Foreskin fibroblast (primary cell): ENCODE measurements at places on chromosomes 3 and 15.

DNA sequence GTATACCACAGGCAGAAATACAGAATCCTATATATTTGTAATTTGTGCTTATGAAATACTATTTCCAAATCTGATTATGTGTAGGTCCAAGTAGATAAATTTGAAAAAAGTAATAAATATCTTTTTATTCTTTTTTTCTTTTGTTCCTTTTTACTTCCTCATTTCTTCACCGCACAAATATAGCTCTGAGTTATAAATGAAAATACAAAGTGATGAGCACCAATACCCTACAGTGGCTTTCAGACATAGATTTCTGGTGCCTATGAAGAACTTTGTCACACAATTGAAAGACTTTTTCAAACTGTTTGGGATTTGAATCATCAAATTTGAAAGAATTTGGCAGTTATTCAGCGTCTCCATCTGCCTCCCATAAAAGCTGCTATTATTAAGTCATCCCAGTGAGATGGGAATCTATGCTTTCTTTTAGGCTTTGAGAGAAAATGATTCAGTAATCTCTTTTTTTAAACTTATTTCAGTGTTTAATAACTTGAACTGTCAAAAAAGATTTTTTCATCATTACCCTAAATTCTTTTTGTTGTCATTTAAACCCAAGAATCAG is 363.6 kb upstream of the GOLIM4 start:
- DNase-seq = peak; percentile 65

GRCh38 chr3:190059242-190059590 is 61.5 kb downstream of the P3H2 start:
- DNase-seq = peak; percentile 42

DNA sequence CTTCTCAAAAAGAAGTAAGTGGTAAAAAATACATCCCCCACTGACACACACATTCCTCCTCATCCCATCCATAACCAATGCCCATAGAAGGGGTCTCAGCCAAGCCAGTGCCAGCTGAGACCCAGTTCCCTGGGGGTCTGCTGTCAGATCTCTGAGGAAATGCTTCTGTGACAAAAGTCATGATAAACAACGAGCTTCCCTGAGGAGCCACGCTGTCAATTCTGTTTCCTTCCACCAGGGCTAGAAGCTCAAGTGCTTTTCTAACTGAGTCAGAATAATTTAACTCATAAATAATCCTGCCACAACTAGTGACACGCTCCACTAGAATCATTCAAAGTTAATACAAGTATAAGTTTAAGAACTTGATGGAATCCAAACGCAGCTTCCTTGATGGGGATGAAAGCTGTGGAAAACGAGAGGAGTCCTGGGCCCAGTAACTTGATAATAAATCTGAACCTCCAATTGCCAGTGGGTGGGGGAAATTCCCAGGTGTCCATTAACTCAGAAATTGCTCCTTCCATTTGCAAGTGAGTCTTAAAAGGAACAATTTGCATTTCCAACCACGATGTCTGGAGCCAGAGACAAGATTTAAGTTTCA is 348.7 kb upstream of the LMCD1 start:
- no peak for DNase-seq

DNA sequence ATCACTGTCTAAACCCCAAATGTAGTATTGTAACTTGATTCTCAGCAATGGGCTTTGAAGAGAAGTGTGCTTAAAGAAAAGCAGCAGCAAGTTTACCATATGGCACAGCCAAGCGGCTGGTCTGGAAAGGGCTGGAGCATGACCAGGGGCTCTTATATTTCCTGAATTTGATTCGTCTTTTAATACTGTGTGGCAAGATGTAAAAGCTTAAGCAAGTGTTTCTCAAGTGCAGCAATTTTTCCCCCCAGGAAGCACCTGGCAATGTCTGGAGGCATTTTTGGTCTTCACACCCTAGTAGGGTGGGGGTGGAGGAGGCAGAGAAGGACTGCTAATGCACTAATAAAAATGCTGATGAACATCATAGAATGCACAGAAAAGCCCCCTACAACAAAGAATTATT is 397.9 kb downstream of the NTRK3 start:
- no peak for DNase-seq

DNA sequence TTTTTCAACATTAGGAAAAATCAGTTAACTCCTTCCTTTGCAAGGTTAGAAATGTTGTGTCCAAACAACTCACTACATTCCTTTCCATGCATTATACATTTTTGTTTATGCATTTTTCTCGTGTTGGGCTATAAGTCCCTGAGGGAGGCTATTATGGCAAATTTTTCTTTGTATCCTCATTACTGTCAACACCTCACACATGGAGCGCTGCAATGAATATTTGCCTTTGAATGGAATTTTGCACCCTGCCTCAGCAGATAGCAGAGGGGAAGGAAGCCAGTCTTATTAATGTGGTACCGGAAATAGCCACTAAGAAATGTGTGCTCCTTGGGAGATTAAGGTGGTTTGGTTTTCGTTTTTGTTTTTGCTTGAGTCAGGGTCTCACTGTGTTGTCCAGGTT is 134.7 kb downstream of the THSD4 start:
- no peak for DNase-seq

DNA sequence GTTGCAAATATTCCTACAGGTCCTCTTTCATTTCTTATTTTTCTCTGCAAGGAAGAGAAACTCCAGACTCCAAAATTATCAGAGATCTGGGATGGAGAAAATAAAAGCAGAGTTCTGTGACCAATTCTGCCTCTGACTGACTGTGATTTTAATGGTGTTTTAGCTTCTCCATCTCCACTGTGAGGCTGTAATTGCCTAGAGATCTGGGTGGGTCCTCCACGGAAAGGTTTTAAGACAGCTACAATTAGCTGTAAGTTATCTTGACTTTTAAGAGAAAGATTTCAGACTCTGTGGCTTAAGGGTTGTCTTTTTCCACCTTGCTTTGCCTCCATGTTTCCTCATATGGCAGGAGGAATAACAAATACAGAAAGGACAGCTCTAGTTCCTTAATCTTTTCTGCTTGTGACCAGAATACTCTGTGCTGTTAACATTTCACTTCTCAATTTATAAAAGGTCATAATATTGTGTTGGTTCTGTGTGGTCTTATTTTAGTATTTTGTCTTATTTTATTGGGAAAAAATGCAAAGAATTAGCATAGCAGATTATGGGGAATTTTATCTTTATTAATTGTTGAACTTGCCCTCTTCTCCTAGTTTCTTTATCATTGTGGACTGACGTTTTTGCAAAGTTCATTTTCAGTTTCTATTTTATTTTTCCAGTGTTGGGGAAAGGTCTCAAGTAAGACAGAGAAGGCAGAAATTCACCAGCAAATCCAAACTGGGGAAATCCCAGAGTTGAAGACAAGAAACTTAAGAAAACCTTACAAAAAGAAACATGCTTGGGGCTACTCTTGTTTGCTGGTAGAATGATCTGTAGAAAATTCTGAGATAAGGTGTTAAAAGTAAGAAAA is 157.9 kb downstream of the RAP2B start:
- DNase-seq = no peak

- DNase-seq = no peak
Measured at GRCh38 chr3:77055841-77056341, 16.0 kb downstream of the ROBO2 start.

DNA sequence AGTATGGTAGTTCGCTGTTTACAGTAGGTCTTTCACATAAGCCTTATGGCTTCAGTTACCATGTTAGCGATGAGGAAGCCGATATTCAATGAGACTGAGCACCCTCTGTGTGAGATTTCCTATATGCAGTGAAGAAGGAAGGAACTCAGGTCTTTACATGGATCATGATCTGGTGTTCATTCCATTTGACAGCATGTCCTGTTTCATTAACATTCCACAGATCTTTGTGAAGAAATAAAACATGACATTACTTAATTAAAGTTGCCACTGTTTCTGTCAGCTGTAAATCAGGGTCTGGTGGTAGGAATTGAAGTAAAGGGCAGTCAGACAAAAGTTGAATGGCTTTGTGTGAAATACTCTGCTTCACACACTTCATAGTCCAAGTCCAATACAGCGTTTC is 768.6 kb downstream of the ZPLD1 start:
- no peak for DNase-seq

GRCh38 chr3:182782149-182782548 is 11.2 kb upstream of the ATP11B start:
- no peak for DNase-seq

DNA sequence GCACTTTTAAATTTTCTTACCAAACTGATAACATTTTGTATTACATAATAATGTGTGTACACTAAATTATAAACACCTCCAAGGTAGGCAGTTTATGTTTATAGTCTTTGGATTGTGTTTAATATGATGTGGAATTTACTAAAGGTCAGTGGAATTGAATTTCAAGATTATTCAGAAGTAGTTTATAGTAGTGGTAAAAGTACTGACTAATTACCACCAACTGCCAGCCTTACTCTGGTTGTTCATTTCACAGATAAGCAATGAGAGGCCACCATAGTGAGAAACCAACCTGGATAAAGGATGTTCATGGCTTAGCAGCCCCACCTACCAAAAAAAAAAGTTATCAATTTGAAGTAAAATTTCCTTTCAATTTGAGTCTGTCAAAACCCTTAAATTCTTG is 54.0 kb upstream of the EIF5A2 start:
- no peak for DNase-seq

- no peak for DNase-seq
Measured at GRCh38 chr3:183775781-183776180, 49.6 kb downstream of the MAP6D1 start.

- no peak for DNase-seq
Measured at GRCh38 chr15:92017882-92018534, 164.5 kb downstream of the SLCO3A1 start.

DNA sequence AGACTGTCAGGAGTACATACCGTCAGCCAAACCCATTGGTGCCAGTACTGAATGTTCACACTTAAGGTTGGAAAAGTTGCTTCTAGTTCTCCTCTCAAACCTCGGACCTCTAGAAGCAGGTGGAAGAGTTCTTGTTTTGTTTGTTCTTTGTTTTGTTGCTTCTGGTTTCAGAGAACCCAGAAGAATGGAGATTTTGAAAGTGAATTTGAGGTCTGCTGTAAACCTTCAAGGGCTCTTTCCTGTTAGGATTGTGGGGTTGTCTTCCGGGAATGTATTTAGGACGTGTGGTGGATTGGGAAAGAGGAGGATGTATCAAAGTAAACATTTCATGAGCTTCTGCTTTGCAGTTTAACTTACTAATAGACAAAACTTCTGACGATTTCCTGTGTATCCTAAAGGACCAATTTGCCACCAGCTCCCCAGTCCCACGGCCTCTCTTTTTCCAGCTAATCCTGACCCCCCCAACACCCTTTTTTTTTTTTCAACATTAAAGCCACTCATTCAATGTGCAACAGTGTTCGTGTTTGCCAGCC is 50.3 kb downstream of the FILIP1L start:
- DNase-seq = peak; percentile 74

DNA sequence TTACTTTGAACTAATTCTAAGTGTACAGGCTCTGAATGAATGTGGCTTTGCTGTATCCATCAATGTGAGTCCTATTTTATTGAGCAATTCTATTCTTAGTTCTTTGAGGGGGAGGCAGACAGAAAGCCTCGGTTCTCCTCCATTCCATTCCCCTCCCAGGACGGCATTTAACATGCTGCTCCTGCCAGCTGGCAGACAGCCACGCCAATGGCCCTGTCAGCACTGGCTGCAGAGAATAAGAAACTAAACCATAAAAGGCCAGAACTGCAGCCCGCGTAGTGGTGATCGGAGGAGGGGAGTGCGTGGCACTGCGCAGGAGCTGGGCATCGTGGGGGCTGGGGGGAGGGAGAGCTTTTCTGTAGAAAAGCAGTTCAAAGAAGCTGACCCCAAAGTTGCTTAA is 76.0 kb upstream of the HACD2 start:
- peak; percentile 97 for DNase-seq

- peak; percentile 52 for DNase-seq
Measured at GRCh38 chr3:187967993-187968392, 186.0 kb upstream of the LPP start.

DNA sequence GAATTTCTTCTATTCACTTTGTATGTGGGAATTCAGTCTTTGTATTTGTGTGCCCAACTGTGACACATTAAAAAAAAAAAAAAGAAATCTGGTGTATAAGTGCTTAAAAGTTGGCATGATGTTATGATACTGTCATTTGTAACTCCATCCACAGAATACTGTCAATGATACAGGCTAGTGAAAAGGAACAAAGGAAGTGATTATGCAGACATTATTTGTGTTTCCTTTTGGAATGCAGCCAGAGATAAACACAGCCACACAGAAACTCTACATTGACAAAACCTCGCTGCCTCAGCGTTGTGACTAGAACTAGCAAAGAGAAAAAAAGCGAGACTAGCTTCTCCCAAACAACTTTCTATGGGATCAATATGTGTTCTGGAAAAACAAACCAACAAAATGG is 519.2 kb upstream of the AGTR1 start:
- no peak for DNase-seq

- no peak for DNase-seq
Measured at GRCh38 chr3:9030034-9030433, 66.8 kb upstream of the RAD18 start.

DNA sequence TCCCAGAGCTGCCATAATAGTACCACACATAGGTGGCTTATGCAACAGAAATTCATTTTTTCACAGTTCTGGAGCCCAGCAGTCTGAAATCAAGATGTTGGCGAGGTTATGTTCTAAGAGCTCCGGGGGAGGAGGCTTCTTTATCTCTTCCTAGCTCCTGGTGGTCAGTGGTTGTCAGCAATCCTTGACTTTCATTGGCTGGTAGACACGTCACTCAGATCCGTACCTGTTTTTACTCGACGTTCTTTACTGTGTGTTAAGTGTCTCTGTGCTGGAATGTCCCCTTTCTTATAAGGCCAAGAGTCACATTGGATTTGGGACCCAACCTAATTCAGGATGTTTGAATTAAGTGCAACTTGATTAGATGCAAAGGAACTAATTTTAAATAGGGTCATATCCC is 218.5 kb upstream of the CNTN3 start:
- DNase-seq = no peak

GRCh38 chr3:25587526-25587925 is 77.2 kb downstream of the TOP2B start:
- peak; percentile 29 for DNase-seq

GRCh38 chr3:168156479-168156878 is 60.8 kb upstream of the GOLIM4 start:
- DNase-seq = no peak

DNA sequence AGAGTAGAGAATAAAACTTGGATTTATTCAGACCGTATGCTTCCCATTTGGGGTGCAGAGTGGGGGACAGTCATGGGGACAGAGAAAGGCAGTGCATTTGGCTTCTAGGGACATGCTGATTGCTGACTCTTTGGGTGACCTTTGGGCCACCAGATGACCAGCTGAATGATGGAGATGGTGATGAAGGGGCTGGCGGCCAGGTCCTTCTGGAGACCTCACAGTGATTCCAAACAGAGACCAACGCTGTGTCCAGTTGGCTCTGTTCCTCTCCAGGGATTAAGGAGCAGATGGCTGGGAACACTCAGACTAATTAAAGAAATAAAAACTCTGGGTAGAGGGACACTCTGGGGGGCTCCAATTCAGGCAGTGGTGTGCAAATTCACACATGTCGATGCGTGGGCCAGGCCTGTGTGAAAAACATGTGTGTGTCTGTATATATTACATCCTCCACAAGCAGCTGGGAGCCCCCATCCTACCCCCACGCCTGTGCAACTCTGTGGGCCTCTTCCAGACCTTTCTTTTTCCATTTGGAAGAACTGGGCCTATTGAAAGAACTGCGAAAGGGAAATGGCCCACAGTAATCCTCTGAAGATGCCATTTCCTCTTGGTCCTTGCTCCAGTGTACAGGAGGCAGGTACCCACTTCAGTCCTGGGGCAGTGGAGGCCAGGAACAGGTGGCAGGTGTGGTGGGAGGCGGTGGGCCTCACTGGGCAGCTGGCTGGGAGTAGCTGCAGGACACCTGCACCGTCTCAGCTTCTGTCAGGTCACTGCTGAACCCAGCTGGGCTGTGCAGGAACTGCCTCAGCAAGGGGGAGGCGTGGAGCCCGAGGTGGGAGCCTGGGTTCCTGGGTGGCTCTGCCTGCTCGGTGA is 8.9 kb downstream of the XIRP1 start:
- no peak for DNase-seq

GRCh38 chr15:78359041-78359808 is 19.1 kb downstream of the CRABP1 start:
- DNase-seq = no peak
